Non-pigmented ciliary epithelial cell (primary cell): ENCODE measurements at places on chromosomes 1 and 21.

- peak; percentile 31 for DNase-seq
Measured at GRCh38 chr1:63721531-63722189, 52.2 kb upstream of the ROR1 start.

DNA sequence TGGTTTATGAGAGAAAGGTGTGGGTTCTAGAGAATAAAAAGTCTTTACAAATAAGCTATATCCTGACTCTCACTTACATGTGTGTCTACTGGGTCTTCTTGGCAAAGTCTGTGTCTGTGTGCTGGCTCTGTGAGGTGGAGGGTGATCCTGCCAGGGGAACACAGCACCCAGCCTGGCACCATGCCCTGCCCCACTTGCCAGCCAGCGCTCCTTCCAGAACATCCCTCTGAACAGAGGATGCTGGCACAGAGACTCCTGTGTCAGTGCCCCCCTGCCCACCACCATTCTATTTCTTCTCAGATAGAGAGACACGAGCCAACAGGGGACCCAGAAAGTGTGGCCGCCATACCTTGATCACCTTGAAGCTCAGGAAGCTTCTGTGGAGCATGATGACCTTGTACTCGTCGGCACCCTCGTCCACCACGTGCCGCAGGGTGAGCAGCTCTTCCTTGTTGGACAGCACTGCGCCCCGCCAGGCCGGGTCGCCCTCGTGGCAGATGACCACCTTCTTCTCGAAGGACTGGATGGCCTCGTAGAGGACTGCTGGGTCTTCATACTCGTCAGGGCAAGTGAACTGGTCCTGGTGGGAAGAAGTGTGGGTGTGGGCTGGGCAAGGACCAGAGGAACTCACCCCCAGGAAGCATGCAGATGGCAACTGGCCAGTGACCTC, 49.7 kb downstream of the NTPCR start:
- no peak for DNase-seq

DNA sequence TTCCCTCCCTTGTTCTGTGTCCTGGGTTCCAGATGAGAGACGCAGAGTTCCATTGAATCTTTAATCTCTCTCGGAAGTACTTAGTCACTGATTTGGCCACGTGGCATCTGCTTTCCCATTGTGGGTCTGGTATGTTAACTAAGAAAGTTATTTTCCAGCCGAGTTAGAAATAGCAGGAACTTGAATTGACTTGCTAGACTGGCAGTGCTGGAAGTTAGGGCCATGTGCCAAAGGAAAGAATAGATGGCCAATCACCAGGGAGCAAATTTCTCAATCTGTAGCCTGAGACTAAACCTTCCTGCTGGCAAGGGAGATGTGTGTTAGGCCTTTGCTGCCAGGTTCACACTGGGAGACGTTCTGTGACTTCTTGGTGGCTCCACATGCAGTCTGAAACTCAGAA, 24.2 kb upstream of the SLFNL1 start:
- DNase-seq = peak; percentile 13

- no peak for DNase-seq
Measured at GRCh38 chr1:243964915-243965314, 86.2 kb upstream of the ZBTB18 start.

- no peak for DNase-seq
Measured at GRCh38 chr1:234724516-234725176, 114.7 kb upstream of the IRF2BP2 start.
